ENCODE measurements at places on chromosomes 1 and 21.
A peak's percentile ranks its signal among the peaks of the same experiment; 100 is the strongest.

DNA sequence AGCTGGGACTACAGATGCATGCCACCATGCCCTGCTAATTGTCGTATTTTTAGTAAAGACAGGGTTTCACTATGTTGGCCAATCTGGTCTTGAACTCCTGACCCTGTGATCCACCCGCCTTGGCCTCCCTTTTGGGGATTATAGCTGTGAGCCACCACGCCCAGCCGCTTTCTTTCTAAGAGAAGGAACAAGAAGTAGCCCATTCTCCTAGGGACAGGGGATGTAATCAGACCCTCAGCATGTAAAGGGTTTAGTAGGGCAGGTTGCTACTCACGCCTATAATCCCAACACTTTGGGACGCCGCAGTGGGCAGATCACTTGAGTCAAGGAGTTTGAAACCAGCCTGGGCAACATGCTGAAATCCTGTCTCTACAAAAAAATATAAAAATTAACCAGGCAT lies 189.7 kb downstream of the TOMM20 start:
- DNase-seq = no peak

DNA sequence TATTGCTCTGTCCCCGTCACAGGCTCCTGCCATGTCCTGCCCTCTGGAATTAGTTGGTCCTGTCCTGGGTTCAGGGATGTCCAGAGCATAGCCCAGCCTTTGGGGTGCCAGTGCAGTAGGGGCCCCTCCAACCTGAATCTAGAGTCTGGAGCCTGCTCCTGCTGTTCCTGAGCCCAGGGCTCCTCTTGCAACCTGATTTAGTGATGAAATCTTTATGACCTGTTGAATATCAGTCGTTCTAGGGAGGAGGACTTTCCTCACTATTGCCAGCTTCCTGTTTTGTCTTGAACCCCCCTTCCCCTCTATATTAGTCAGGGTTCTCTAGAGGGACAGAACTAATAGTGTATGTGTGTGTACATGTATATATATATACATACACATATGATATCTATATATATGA lies 42.5 kb upstream of the STUM start:
- no peak for DNase-seq

DNA sequence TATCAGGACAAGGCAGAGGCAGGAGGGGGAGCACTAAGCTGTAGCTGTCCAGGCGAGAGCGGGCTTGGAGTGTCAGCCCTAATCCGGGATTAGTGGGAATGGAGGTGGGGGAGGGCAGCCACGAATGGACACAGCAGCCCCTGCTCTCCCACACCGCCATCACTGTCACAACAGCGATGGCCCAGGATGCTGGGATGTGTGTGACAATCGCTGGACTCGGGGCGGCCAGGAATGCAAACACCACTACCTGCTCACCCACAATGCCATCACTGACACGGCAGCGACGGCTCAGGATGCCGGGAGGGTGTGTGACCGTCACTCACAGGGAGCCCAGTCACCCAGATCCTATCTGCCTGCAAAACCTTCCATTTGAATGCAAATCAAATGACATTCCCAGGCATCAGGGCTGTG lies 2.9 kb downstream of the C2CD2 start:
- DNase-seq = no peak

DNA sequence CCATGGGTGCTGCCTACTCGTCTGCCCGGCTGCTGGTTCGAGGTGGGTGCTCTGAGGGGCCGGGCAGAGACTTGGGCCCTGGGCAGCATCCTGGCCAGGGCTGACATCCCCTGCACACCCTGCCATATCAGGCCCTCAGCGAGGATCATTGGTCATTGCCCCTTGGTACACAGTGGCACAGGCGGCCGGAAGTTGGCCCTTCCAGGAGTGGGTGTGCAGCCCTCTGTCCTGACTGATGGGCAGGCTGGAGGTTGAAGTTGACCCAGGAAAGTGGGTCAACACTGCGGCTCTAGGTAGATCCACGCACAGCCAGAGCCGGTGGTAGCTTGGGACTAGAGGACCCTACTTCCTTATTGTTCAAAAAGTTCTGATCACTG lies 72.9 kb downstream of the TRIM11 start:
- DNase-seq = no peak

DNA sequence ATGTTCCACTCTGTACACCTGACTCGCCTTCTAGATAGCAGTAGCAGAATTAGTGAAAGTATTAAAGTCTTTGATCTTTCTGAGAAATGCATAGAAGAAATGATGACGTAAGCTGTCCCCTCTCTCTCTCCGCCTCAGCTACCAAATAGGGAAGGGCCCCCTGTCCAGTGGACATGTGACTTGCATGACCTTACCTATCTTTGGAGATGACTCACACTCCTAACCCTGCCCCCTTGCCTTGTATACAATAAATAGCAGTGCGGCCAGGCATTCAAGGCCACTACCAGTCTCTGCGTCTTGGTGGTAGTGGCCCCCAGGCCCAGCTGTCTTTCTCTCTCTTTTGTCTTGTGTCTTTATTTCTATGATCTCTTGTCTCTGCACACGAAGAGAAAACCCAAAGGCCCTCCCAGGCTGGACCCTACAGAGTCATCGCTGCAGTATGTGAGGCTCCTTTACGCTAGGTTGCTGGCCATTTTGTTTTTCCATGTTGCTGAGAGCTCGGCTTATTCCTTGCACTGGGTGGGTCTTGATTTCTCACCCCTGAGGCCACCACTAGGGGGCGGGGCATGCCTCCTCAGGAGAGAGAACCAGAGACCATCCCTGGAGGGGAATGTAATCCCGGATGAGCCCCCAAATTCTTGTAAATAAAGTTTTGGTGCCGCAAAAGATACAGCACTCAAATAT lies 16.0 kb upstream of the ZBTB8B start:
- DNase-seq = no peak

DNA sequence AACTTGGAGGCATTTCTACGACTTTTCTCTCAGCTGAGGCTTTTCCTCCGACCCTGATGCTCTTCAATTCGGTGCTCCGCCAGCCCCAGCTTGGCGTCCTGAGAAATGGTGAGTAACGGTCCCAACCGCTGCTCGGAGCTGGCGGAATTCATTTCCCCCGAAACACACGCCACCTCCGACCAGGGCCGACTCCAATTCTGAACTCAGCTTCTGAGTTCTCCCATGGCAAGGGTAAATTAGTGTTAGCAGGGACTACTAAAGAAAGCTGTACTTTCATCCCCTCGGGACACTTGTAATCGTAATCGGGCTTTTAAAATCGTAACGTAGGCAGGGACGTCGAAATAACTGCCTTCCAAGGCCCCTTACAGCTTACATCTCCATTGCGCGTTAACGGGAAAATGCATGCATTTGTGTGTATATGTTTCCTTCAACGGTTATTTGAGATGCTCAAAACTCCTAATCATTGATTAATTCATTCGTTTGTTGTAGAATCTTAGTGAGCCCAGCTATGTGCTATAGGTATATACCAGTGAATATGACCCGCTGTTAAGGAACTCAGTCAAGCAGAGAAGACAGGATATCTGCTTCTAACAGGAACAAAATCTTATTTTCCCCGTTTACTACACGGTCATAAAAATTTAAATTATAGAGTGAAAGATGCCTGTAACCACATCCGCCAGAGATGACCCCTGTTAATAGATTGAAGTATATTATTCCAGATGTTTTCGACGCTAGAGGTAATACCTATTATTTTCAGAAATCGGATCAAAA lies 472 bp downstream of the DTL start:
- no peak for DNase-seq

DNA sequence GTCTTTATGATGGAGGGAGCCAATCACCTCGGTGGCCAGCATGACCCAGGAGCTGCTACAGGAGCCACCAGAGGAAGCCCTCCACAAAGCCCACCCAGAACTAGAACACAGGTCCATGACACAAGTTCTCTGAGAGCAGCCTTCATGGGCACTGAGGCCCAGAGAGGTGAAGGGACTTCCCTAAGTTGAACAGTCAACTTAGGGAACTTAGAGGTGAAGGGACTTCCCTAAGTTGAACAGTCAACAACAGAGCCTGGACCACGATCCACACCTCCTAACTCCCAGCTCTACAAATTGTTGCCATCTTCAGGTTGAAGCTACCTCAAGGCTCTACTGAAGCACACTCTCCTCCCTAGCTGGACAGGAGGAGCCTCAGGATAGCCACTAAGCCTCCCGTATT lies 132.7 kb downstream of the CCDC185 start:
- DNase-seq = no peak

DNA sequence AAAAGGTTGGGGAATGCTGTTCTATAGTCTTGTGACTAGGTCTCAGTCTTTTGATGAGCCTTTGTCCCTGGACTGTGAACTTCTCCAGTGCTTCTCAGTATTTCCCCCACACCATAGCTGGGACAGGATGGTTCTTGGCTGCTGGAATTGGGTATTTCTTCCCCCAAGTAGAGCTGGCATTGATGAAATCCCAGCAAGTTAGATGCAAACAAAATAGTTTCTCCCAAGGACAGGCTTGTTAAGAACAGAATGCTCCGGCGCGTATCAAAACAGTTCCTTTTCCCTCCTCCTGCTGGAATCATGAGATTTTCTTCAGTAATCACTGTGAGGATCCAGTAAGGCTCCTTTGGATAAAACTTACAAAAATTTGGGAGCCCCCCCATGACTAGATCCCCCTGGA lies 162.6 kb downstream of the PIK3R3 start:
- DNase-seq = no peak

DNA sequence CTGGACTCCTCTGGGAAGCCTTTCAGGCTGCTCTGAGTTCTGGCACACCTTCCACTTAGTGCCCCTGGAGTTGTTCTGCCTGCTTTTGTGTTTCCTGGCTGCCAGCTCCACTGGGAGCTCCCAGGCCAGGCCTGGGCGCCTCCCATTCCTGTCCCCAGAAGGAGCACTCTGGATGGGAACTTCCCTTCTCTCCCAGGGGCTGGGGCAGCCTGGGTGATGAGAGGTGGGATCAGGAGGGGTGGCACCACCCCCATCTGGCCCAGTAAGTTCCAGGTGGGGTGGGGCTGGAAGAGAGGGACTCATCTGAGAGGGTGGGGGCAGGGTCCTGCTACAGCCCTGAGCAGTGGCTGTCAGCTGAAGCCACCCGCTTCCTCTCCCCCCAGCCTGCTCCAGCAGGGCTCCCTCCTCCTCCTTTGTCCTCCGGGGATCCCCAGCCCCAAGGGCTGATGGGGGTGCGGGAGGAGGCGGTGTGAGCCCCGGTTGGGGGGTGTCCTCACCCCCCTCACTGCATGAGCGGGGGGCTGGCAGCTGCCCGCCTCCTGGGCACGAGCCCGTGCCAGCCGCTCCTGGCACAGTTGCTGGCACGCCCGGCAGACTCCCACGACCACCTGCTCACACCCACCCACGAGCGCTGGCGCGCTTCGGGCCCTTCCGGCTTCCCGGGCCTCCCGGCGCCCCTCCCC lies 4.7 kb downstream of the FOXO6 start:
- DNase-seq = peak; percentile 97

- no peak for DNase-seq
Measured at GRCh38 chr21:44392185-44392584, 38.8 kb downstream of the TRPM2 start.

DNA sequence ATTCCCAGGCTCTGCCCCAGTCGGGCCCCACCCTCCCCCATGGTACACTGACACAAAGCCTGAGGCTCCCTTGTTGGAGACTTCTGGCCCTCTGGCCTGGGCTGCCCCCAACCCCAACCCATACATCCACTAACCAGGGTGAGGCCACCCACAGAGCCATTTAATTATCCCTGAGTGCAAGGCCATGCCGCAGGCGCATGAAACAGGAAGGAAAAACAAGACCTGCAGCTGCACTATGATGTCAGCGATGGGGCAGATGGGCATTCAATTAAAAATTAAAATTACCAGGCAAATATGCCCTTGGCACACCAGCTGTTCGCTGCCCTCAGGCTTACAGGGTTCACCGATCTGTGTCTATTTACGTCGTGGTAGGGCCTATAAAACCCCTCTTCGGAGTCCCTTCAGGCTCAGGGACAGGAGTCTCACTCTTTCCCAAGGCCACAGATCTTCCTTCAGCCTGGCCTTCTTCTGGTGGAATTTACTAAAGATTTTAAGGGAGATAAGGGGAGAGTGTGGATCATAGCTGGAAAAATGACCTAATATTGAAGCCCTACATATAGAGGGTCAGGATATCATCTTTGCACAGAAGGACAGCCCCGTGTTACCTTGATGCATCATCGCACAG lies 29.6 kb upstream of the RGS16 start:
- peak; percentile 81 for DNase-seq

DNA sequence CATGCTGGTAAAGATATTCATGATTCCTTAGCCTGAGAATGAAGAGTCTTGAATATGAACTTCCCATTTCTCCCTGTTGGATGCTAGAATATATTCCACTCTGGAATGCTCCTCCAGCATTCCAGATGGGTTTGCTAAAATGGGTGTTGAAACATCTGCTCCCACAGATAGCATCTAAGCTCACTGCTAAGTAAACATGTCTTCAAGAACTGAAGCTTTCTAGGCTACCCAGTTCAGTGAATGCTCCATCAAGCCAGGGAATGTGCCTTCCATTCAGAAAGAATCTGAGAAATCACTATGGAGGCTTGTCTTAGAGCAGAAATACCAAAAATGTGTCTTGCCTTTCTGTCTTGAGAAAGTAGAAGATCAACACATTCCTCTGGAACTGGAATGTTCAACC lies 81.1 kb downstream of the TNFSF18 start:
- DNase-seq = no peak

DNA sequence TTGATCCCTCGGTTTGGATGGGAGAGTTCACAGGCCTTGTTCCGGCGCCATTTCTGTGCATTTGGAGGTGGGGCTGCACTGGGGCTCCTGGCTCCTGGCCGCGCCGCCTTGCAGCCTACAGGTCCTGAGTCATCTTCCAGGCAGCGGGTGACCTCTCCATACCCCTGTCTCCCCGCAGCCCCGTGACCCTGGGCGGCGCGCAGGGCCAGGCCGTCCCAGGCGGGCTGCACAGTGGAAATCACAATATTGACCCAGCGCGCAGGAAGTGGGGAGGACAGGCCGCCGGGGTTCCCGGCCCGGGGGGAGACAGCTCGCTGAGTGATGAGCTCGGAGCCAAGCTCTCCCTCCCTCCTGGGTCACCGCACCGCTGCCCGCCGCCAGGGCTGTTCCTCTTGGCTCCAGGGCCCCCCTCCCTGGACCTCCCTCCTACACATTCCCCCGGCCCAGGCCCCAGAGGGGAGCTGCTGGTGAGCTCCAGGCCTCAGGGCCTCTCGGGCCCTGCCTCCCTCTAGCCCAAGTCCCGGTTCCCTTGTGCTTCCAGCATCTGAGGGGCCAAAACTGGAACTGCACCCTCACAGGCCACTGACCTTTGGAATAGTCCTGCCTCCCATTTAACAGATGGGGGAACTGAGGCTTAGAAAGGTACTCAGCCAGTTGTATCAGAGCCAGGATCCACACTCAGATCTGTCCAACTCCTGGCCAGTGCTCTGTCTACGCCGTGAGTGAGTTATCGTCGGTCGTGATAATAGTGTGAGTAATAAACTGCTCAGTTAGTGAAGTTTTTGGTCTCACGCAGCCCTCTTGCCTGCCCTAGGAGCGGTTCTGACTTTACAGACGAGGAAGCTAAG lies 142.9 kb upstream of the WNT4 start:
- DNase-seq = no peak

- no peak for DNase-seq
Measured at GRCh38 chr1:184283999-184284398, 102.8 kb upstream of the C1orf21 start.

GRCh38 chr1:218347723-218348627 lies 2.8 kb downstream of the TGFB2 start:
- peak; percentile 48 for DNase-seq

- DNase-seq = no peak
Measured at GRCh38 chr1:98467586-98467985, 193.9 kb upstream of the SNX7 start.

GRCh38 chr1:24643363-24644099 lies 429 bp downstream of the SRRM1 start:
- DNase-seq = no peak

GRCh38 chr1:161119092-161119903 lies 1.4 kb downstream of the NIT1 start:
- DNase-seq = no peak

- no peak for DNase-seq
Measured at GRCh38 chr1:217929213-217929885, 298.2 kb downstream of the SPATA17 start.

Measured in NCI-H510A treated with DMSO at 0.1 percent for 48 hours (cell line).